Activated naive CD8-positive, alpha-beta T cell treated with anti-CD3 and anti-CD28 coated beads, Interleukin-2, amount 10 ng/mL, durations not matched to agents 7 days and 5 days (primary cell): ENCODE measurements at places on chromosomes 5 and 9. TPM values are rescaled to one million over a fixed set of nuclear protein-coding genes. Genes with fewer than 3 reads are reported as not detected.

DNA sequence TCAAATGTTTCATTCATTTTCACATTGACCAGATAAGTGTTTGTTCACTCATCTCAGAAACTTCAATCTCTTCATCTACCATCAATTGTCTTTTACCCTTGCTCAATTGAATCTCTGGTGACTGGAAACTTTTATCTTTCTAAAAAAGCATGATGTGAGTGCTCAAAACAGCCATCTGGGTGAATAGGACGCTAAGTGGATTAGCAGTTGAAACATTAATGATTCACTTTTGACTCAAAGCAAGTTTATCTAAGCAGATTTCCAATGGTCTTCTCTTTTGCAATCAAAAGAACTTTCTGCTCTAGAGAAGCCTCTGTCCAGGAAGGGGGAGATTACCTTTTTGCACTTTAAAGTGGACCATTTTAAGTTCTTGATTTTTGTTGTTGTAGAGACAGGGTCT lies 22.2 kb downstream of the KLF4 start:
- DNase-seq: no peak

- no peak for DNase-seq
Observed at GRCh38 chr9:89715881-89716280, 111.1 kb downstream of the GADD45G start.

JAKMIP2 gene
- total RNA-seq: 4.5 TPM

ACO1 gene
- total RNA-seq: 9.1 TPM

- DNase-seq: no peak
Observed at GRCh38 chr5:74194196-74194595, 446.3 kb downstream of the ENC1 start.

ZBTB34 gene
- total RNA-seq: 9.8 TPM

NOP16 gene
- total RNA-seq: 30.3 TPM

PITX1 gene
- total RNA-seq: not detected

DNA sequence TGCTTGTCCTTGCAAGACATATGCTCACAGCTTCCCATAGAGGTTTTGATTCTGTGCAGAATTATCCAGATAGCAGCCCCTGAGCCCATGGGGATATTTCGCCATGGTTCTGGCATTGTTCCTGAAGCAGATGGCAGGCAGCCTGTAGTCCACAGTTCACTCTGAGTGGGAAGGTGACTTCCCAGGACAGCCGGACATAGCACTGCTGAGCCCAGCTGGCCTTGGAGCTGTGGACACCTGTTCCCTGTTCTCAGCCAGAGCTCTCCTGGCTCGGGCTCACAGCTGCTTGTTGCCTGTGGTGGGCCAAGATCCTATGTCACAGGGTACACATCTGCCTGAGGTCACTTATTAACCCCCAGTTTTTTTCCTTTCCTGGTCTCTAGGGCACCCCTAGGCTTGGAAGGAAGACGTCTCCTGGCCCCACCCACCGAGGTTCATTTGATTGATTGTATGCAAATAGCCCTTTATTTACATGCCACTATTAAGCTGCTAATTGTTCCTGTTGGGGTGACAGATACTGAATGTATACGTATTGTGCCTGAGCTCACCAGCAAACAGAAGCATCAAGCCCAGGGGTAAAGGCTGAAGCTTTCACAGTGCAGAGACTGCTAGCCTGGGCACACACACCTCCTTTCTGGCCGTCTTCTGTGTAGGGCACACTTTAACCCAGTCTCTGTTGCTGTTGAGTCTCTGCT lies 96.6 kb upstream of the DMRT1 start:
- no peak for DNase-seq

PCDHB3 gene
- not detected for total RNA-seq

- no peak for DNase-seq
Observed at GRCh38 chr9:119255116-119255515, 114.1 kb downstream of the BRINP1 start.

FAM200C gene
- total RNA-seq: 0.71 TPM

GRCh38 chr9:128845186-128845931 lies 15.8 kb upstream of the SPOUT1 start:
- DNase-seq: no peak

GRCh38 chr9:99850736-99851499 lies 29.2 kb downstream of the NR4A3 start:
- DNase-seq: no peak

GABRA6 gene
- not detected for total RNA-seq

DNA sequence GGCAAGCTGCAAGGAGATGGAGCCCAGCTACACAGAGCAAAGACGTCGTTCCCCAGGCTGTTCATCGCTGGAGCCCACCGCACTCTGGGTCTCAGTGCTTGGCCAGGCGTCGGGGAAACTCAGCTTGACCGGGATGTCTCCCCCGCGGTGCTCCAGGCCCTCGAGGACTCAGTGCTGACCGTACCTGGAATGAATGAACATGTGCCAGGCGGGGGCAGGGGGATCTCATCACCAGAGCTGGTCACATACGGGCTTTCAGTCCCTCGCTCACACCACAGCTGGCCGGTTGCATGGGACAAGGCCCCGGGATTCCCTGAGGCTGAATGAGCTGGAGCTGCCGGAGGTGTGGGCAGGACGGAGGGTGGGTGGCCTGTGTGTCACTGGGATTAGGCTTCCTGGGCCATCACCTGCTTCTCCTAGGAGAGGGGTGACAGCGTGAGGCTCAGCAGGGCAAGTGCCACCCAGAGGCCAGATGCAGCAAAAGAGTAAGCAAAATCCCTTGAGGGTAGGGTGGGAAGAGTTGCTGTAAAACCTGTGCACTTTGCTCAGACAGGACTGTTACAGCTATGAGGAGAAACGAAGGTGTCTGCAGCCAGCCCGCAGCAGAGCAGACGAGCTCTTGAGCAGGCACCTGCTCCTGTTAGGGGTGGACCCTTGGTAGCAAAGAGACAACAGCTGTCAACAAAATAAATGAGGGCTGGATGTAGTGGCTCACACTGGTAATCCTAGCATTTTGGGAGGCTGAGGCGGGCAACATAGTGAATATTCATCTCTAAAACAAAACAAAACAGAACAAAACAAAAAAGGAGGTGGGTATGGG lies 70.7 kb upstream of the RAPGEF1 start:
- DNase-seq: no peak

- no peak for DNase-seq
Observed at GRCh38 chr9:111548623-111549022, 23.6 kb downstream of the ZNF483 start.

GRCh38 chr9:14031810-14032209 lies 282.1 kb downstream of the NFIB start:
- no peak for DNase-seq

ACTBL2 gene
- total RNA-seq: not detected

RETREG1 gene
- 59.8 TPM for total RNA-seq

BHMT2 gene
- total RNA-seq: not detected

APBB3 gene
- total RNA-seq: 41.3 TPM

- DNase-seq: peak; percentile 51
Observed at GRCh38 chr5:139747583-139748504, 47.8 kb upstream of the PSD2 start.

DNA sequence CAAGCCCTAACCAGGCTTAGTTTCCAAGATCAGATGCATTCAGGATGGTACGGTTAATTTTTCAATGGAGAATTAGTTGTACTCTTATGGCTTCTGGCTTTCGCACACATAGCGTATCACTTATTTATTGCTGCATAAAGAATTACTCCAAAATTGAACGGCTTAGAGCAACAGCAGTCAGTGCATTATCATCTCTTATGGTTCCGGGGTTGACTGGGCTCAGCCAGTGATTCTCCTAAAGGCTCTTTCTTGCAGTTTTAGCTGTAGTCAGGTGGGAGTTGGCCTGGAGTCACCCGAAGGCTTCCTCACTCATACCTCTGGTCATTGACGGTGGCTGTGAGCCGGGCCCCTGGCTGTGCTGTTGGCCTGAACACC lies 595 bp upstream of the GRHPR start:
- DNase-seq: no peak

DNA sequence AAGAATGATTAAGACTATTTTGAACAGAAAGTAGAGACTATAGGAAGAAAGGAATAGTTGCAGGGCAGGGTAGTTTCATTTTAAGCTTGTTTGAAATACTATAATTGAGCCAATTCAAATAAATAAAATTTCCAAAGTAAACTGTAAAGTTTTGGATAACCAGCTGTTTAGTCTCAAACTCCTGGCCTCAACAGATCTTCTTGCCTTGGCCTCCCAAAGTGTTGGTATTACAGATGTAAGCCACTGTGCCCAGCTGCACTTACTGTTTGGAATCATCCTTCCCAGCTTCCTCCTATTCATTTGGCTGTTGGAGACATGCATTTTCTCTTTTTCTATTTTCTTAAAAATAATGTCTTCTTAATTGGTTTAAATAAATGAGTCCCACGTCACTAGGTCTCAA lies 231.0 kb downstream of the NNT start:
- no peak for DNase-seq

GRCh38 chr5:136058039-136058971 lies 29.5 kb downstream of the TGFBI start:
- DNase-seq: no peak

SHISAL2B gene
- total RNA-seq: not detected
